ENCODE measurements at places on chromosomes 2 and 18. TPM values are rescaled to one million over a fixed set of nuclear protein-coding genes. Genes with fewer than 3 reads are reported as not detected.

Gene ASB18
- total RNA-seq: 10.1 TPM

Gene LONRF2
- total RNA-seq: 17.7 TPM

Gene PLCD4
- total RNA-seq: 2.3 TPM

Gene POTEC
- total RNA-seq: not detected

Gene REG3A
- not detected for total RNA-seq

Gene CD8B2
- 0.12 TPM for total RNA-seq

Gene SKOR2
- total RNA-seq: not detected

Gene LRPPRC
- total RNA-seq: 121 TPM

Gene POTEJ
- not detected for total RNA-seq

Gene CD8A
- total RNA-seq: not detected

Gene MC5R
- total RNA-seq: not detected

Gene HOXD1
- total RNA-seq: 0.23 TPM

Gene DGKD
- total RNA-seq: 31.4 TPM

Gene MCEE
- 43.8 TPM for total RNA-seq
